CD4-positive, alpha-beta T cell treated with Interleukin-4 for 1 hour (primary cell): ENCODE measurements at places on chromosomes 12 and 14.
A peak's percentile ranks its signal among the peaks of the same experiment; 100 is the strongest.

DNA sequence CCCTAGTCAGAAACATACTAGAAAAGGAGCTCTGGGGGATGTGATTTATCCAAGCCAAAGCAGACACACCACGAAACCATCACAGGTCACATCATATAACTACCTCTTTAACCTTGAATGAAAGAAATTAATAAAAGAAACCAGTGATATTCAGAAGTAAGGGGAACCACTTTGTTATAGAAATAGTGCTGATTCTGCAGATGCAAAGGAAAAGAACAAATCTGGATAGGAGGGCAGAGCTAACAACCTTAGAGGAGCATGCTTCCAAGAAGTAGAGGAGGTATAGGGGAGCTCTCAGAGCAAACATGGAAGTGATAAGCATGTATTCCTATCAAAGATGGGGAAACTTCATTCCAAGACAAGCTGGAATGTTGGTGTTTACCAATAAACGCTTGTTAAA, 117.0 kb upstream of the MDM1 start:
- no peak for DNase-seq

DNA sequence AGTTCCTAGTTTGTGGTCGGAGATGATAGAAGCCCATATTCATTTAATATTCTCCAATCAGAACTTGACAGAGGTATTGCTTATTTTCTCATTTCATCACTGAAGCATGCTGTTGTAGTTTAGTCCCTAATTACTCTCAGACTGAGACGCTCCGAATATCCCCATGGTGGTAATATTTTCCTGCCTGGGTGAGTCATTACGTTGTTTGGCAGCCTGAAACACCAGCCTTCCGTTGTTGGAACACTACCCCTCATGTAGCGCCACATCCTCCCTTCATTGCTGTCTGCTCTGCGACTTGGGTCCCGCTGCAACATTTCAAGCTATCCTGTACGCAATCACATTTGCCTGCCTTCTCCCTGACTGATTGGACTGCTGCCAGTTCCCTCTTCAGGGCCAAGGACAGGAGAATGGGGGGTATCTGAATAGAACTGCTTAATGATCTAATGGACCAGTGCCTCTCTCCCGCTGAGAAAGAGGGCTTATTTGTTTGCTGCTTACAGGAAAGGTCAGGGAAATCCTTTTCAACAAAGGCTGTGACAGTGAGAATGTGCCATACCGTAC, 369.1 kb downstream of the NPAS3 start:
- DNase-seq: no peak

DNA sequence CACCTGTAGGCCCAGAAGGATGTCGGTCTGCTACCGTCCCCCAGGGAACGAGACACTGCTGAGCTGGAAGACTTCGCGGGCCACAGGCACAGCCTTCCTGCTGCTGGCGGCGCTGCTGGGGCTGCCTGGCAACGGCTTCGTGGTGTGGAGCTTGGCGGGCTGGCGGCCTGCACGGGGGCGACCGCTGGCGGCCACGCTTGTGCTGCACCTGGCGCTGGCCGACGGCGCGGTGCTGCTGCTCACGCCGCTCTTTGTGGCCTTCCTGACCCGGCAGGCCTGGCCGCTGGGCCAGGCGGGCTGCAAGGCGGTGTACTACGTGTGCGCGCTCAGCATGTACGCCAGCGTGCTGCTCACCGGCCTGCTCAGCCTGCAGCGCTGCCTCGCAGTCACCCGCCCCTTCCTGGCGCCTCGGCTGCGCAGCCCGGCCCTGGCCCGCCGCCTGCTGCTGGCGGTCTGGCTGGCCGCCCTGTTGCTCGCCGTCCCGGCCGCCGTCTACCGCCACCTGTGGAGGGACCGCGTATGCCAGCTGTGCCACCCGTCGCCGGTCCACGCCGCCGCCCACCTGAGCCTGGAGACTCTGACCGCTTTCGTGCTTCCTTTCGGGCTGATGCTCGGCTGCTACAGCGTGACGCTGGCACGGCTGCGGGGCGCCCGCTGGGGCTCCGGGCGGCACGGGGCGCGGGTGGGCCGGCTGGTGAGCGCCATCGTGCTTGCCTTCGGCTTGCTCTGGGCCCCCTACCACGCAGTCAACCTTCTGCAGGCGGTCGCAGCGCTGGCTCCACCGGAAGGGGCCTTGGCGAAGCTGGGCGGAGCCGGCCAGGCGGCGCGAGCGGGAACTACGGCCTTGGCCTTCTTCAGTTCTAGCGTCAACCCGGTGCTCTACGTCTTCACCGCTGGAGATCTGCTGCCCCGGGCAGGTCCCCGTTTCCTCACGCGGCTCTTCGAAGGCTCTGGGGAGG, at the start of gene LTB4R:
TSS of gene LTB4R (plus strand) at position 857 of the 959 bp plus-strand sequence. CDS start 4,150 bp downstream, outside the sequence.
- peak; percentile 78 for DNase-seq

DNA sequence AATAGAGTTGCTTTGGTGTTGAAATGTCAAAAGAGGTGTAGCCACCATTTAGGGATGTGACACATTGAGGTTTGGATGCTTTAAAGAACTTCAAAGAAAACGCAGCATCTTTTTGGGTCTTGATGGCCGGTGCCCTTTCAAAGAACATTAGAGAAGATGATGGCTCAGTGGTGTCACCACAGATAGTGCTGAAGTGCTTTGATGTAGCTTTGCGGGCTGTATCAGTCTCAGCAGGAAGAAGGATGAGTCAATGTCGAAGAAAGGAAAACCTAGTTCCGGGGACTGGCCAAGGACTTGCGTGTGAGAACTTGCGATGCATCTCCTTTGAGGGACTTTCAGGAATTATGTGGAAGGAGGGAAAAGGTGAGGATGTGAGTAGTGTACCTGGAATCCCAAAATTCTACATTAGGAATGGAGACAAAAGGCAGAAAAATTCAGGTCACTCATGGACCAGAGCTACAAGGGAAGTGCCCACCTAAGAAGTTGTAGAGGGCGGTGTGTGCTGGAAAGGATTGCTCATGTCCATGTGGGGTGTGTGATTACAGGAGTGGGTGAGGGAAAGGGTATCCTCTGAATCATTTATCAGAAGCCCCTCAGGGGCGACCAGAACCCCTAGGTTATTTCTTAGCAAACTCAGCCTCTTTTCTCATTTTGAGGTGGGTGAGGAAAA, 39.7 kb upstream of the GZMB start:
- peak; percentile 68 for DNase-seq

DNA sequence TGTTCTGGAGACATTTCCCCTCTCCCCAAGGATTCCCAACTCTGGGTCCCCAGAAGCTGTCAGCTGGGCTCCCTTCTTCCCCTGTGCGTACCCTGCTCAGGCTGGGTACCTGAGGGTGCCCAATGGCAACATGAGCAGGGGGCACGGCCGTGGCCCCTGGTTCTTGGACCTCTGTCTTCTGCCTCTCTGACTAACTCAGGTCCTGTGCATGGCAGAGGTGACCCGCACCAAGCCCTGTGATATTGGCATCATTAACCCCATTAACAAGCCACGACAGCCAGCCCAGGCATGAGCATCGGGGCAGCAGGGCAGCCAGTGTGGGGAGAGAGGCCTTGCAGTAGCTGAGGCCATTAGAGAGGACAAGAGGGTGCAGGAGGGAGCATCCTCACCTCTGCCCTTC, 28.4 kb downstream of the RTL1 start:
- DNase-seq: no peak

- DNase-seq: no peak
These were observed 65.2 kb upstream of the PDZRN4 start for GRCh38 chr12:41122894-41123293.

DNA sequence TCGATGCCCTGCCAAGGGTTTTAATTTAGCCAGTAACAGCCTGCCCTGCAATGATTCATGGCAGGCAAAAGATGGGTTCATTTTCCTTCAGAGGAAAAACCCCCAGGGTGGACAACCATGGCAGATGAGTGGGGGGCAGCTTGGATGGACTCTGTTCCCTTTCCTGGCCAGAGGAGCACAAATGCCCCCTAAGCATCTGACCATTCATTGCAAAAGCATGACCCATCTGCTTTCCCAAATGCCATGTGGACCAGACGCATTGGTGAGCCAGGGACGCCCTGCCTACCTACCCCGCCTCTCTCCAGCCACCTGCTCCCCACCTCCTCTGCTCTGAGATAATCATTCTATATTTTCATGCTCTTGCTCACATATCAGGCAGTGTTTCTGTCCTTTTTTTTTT, 281.9 kb downstream of the DPF3 start:
- no peak for DNase-seq

DNA sequence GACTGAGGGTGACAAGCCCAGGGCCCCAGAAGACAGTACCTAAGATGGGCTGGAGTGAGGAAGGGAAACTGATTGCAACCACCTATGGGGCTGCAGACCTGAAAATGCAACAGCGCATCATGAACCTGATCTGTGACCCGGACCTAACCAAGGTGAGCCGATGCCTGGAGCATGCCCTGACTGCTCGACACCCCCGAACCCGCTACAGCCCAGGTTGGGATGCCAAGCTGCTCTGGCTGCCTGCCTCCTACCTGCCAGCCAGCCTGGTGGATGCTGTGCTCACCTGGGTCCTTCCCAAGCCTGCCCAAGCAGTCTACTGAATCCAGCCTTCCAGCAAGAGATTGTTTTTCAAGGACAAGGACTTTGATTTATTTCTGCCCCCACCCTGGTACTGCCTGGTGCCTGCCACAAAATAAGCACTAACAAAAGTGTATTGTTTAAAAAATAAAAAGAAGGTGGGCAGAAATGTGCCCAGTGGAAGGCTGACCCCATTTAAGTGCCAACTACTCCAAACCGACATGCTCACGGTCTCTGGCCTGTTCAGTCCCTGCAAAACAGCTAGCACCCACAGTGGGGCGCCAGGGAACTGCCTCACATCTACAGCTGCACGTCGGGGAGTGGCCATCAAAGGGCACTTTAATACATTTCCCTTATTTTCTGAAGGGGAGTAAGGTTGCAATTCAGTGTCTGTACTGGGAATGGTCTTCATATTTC, 4.2 kb downstream of the RDH5 start:
- DNase-seq: peak; percentile 75

DNA sequence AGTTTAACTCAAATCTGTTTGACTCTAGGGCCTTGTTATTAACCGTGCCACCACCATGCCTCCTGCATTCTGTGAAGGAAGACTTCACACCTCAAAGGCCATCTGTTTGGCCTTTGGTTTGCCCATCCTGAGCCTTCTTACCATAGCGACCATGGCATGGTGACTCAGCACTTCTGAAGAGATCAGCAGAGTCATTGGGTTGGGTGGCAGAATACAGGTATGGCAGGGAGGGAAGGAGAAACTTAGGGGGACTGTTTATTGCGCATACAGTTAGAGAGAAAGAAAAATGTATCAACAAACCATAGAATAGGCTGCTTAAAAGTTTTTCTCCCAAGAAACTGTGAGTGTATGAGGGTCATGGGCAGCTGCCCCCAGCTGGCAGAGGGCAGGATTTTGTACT, 49.2 kb downstream of the DAD1 start:
- DNase-seq: peak; percentile 32

DNA sequence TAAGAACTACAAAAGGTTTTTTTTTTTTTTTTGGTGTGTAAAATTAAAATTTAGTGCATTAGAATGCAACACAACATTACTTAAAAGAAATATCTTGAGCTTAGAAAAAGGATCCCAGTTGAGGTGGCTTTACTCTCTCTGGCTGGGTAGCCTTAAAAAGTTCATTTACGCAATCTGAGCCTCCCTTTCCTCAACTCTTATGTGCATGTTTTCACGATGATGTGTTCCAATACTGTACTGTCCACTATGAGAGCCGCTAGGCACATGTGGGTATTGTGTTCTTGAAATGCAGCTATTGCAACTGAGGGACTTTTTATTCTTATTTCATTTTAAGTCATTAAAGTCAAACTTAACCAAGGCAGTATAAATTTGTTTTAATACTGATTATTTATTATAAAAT, 460.9 kb upstream of the SYT1 start:
- DNase-seq: no peak

DNA sequence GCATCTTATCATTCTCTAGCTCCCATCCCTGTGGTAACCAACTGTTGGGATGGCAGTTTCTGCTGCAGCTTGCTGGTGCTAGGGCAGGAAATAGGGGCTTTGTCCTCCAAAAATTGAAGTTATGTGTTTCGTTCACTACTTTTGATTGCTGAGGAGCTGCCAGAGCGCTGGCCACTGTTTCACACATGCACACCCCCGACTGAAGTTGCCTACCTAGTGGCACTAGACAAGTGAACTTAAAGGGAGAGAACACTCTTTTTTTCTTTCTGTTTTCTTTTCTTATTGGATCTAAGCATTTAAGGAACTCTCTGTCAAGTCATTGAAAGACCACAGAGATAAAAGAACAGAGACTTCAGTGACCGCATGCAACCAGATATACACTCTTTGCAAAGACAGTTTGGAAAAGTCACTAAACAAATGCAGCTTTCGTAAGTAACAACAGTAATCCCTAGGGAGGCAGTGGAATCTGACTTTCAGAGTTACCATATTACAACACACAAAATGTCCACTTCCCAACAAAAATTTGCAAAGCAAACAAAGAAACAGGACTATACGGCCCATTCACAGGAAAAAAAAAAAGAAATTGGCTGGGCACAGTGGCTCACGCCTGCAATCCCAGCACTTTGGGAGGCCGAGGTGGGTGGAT, 12.0 kb downstream of the TFCP2 start:
- DNase-seq: no peak

GRCh38 chr14:24815543-24815942, 181.6 kb upstream of the GZMB start:
- DNase-seq: no peak

DNA sequence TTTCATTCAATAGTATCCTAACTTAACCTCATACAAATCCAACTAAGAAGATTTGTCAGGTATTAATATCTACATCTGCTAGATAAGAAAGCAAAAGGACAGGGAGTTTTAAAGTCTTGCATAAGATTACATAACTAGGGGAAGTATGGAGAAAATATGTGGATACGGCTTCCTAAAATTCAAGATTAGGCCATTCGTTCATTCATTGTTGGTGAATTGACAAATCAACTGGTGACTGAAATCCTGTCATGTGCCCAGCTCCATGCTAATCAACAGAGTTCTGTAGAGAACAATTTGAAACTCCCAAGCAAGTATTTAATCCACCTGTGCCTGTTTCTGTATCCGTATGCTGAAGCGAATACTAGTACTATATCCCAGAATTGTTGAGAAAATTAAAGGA, 260.9 kb upstream of the USP15 start:
- no peak for DNase-seq

GRCh38 chr12:84507956-84508850, 404.4 kb downstream of the SLC6A15 start:
- no peak for DNase-seq

GRCh38 chr12:120571299-120571698, 9.9 kb downstream of the POP5 start:
- no peak for DNase-seq

DNA sequence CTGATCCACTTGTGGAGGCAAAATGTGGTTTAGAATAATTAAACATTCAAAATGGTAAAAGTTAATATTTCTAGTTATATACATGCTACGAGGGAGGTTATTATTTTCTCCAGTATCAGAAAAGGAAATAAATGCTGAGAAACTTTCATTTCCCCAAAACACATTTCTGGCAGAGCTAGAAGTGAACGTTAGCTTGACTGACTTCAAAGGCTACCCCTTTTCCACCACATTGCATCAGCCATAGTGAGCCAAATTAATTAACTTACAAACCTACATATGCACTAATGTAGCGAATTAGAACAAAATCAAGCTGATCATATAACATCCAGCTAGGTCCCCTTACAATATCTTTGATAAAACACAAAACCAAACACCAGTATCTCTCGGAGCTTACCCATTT, 49.3 kb upstream of the RERGL start:
- no peak for DNase-seq

GRCh38 chr12:102174761-102175160, 22.9 kb downstream of the PMCH start:
- no peak for DNase-seq

GRCh38 chr12:104935886-104936285, 22.2 kb downstream of the SLC41A2 start:
- DNase-seq: no peak
